ENCODE measurements at places on chromosomes 4 and X.
A peak's percentile ranks its signal among the peaks of the same experiment; 100 is the strongest.

DNA sequence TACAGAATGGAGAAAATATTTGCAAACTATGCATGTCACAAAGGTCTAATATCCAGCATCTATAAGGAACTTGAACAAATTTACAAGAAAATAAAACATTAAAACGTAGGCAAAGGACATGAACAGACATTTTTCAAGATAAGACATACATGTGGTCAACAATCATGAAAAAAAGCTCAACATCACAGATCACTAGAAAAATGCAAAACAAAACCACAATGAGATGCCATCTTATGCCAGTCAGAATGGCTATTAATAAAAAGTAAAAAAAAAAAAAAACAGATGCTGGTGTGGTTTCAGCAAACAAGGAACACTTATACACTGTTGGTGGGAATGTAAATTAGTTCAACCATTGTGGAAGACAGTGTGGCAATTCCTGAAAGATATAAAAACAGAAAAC is 75.8 kb upstream of the IL13RA2 start:
- DNase-seq = no peak

DNA sequence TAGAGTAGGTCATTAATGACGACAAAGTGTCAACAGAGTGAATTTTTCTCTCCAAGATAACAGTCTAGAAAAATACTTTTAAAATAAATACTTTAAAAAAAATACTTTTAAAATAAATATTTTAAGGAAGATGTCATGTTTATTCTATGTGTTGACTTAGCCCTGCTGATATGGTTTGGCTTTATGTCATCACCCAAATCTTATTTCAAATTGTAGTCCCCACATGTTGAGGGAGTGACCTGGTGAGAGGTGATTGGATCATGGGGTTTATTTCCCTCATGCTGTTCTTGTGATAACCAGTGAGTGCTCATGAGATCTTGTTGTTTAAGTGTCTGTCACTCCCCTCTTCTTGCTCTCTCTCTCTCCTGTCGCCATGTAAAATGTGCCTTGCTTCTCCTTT is 754.9 kb upstream of the SLIT2 start:
- no peak for DNase-seq

- no peak for DNase-seq
Observed at GRCh38 chr4:73817341-73817740, 19.1 kb upstream of the CXCL6 start.

- DNase-seq = no peak
Observed at GRCh38 chr4:61824454-61824853, 624.3 kb downstream of the ADGRL3 start.

GRCh38 chrX:32293962-32294700 is 917.2 kb downstream of the DMD start:
- no peak for DNase-seq

GRCh38 chr4:183347566-183347965 is 25.3 kb upstream of the CLDN24 start:
- DNase-seq = peak; percentile 45

- DNase-seq = no peak
Observed at GRCh38 chr4:107993969-107994368, 4.3 kb downstream of the HADH start.

DNA sequence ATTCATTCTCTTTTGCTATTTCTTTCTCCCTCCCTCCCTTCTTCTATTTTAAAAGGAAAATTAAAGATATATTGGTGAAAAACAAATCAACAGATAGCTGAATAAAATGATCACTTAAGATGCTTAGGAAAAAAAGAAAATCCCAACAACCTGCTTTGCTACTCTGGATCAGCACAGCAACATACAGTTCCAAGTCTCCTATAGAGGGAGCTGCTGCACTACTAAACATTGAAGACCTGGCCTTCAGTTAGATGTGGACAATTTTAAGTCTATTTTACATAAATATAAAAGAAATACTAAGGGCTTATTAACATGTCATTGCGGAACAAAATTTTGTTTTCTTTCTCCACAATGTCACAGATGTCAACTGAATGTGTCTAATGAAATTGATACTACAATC is 226.4 kb downstream of the MAGEB5 start:
- DNase-seq = peak; percentile 25

DNA sequence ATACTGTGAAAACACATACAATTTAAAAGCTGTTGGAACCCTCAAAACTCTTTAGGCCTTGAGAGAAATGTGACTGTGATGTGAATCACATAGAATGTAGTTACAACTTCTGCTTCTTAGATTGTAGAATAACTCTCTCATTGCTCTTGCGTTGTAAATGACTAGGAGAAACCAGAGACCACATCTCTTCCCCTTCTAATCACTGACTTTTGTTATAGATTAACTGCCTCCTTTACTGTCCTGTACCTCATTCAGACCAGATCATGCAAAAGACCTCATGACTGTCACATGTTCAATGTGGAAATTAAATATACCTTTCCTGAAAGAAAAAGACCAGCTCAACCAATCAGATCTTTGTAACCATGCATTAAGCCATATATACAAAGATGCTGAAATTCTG is 43.2 kb upstream of the NEIL3 start:
- DNase-seq = peak; percentile 51

GRCh38 chr4:164483711-164484110 is 270.2 kb upstream of the SMIM31 start:
- no peak for DNase-seq

DNA sequence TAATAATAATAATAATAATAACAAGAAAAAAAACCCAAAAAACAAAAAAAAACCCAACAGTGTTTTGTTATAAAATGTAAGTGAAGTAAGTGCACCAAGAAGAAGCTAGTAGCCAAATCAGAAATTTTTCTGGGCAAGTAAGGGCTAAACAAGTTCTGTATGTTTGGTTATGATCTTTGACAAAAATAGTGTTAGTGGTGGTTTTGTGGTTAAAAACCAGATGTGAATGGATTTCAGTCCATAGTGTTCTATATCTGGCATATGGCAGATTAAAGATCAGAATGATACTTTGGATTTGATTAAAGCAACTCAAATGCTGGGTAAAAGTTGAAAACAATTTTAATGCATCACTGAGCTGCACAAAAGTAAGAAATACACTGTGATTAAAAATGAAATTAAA is 116.5 kb upstream of the NDST4 start:
- no peak for DNase-seq

DNA sequence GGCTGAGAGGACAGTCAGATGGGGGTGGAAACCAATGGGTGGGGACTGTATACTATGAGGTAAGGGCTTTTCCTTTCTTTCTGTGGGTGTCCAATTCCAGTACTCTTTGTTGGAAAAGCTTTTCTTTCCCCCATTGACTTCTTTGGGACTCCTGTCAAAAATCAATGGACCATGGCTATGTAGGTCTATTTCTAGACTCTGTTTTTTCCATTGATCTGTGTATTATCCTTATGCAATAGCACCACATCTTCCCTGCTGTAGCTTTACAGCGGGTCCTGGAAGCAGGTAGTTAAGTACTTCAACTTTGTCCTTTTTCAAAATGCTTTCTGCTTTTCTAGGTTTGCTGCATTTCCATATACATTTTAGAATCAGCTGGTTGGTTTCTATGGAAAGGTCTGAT is 11.8 kb upstream of the CPLX1 start:
- no peak for DNase-seq

- DNase-seq = peak; percentile 70
Observed at GRCh38 chr4:14879683-14880082, 122.6 kb upstream of the CPEB2 start.

- no peak for DNase-seq
Observed at GRCh38 chr4:184588893-184589292, 60.4 kb downstream of the CASP3 start.

GRCh38 chr4:155073852-155074251 is 134.6 kb upstream of the NPY2R start:
- DNase-seq = no peak

- DNase-seq = no peak
Observed at GRCh38 chr4:23932186-23932585, 42.3 kb upstream of the PPARGC1A start.

DNA sequence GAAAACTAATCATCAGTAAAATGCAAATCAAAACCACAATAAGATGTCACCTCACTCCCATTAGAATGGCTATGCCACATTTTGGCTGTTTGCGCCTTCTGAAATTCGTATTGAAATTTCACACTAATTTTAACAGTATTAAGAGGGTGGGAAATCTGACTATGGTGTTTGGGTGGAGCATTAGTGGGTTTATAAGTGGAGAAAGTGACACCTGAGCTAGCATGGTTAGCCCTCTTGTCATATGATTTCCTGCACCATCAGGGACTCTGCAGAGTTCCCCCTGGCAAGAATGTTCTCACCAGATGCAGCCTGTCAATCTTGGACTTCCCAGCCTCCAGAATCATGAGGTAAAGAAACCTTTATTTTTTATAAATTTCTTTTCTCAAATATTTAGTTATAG is 31.6 kb upstream of the BRWD3 start:
- DNase-seq = no peak

- DNase-seq = no peak
Observed at GRCh38 chrX:72498782-72499181, 73.9 kb downstream of the HDAC8 start.

DNA sequence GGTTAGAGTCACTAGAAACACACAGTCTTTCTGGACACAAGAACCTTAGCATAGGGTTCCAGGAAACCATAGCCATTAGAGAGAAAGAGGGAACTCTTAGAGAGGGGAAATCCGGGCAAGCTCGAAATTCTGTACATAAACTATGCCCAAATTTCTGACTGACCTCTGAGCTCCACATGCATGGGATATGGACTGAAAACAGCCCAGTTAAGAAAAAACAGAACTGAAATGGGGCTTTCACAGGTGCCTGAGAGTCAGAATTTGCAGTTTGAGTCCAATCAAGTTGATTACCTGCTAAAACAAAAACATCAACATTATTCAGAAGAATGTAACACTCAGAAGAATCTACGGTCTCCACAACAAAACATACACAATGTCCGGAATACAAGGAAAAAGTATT is 13.1 kb downstream of the DCHS2 start:
- DNase-seq = no peak

DNA sequence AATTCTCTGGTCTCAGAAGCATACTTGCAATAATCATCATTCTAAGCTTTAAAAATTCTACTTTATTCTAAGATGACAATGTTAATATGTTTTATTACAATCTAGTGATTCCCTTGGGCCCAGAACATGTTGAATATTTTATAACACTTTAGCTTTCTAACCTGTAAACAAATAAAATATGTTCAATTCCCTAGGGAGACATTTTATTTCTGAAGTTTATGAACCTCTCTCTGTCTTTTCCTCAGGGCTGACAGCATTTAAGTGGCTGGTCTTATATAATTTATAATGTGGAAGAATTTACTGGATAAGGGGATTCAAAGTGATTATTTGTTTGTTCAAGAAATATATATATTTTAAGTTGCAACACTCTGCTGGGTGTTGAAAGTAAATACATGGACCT is 55.3 kb upstream of the NPFFR2 start:
- DNase-seq = no peak

DNA sequence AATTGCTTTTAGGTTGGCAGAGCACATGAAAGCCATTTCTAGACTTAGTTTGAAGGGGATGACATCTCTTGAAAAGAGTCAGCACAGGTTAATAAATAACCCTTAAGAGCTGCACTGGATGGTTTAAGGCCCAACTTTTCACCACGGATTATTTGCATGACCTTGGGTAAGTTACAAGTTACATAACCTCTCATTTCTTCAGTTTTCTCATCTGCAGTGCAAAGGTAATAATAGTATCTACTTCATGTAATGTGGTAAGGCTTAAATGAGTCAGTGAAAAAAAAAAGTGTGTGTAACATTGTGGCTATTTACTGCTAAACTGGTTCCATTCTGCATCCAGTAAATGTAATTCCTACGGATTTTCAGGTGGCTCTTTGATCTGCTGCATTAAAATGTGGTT is 715.8 kb downstream of the CCSER1 start:
- DNase-seq = peak; percentile 77

- no peak for DNase-seq
Observed at GRCh38 chr4:102022343-102022742, 231.8 kb downstream of the BANK1 start.

DNA sequence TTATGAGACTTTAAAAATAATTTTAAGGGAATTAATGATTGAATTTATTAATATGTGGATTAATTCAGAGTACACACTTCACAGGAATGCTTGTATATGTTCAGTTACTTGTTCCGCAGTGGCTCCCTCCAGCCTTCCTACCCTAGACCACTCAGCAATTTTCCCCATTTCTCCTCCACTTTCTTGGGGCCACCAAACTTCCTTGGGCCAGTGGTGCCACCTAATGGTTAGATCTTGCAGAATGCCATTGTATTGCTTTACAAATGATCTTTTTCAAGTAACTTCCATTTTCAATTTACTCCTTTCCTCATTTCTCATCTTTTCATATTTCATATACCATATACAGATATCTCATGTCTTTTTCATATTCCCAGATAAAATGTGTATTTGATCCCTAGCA is 3.6 kb upstream of the RNF175 start:
- no peak for DNase-seq

DNA sequence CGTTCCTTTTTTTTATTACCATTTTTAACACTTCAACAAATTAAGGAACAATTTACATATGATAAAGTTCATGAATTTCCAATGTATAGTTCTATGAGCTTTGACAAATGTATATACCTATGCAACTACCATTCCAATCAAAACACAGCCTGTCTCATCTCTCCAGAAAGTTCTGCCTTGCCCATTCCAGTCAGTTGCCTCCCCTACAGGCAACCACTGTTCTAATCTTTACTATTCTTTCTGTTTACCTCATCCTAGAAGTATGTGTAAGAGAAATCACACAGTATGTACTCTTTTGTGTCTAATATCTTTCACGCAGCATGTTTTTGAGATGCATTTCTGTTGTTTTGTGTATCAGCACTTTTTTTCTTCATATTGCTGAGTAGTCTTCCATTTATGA is 224.9 kb downstream of the KIT start:
- DNase-seq = no peak

GRCh38 chr4:184329659-184330400 is 112.2 kb upstream of the ENPP6 start:
- peak; percentile 85 for DNase-seq

DNA sequence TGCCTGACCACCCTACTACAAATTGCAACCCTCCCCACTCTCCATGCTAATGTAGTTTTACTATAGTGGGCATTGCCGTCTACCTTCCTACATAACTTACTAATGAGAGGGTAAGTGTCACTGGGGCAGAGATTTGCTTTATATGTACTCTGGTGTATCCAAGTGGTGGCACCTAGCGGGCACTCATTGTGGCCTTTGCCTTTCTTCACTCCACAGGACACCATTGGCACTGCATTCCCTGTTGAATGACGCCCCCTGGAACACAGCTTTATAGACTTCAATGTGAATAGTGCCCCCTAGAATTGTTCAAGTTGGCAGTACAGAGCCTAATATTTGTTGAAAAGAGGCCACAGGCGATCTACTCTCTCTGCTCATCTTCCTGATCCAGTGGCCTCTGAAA is 215.8 kb downstream of the MID1IP1 start:
- peak; percentile 25 for DNase-seq
